Colonic mucosa (tissue), 4 donors: ENCODE measurements at places on chromosomes 12 and 14. TPM values are rescaled to one million over a fixed set of nuclear protein-coding genes. Genes with fewer than 3 reads are reported as not detected.
A peak's percentile ranks its signal among the peaks of the same experiment; 100 is the strongest.

GRCh38 chr12:123952037-123952436 is 20.6 kb downstream of the CCDC92 start:
- no peak overlapping the region for H3K4me3 ChIP-seq
- no peaks in the 10 kb centered on the region for H3K36me3 ChIP-seq
- no peaks in the 10 kb centered on the region for H3K27me3 ChIP-seq
- H3K27ac ChIP-seq = no peak overlapping the region
- no peak for DNase-seq

Gene PA2G4
- total RNA-seq = 155 TPM

DNA sequence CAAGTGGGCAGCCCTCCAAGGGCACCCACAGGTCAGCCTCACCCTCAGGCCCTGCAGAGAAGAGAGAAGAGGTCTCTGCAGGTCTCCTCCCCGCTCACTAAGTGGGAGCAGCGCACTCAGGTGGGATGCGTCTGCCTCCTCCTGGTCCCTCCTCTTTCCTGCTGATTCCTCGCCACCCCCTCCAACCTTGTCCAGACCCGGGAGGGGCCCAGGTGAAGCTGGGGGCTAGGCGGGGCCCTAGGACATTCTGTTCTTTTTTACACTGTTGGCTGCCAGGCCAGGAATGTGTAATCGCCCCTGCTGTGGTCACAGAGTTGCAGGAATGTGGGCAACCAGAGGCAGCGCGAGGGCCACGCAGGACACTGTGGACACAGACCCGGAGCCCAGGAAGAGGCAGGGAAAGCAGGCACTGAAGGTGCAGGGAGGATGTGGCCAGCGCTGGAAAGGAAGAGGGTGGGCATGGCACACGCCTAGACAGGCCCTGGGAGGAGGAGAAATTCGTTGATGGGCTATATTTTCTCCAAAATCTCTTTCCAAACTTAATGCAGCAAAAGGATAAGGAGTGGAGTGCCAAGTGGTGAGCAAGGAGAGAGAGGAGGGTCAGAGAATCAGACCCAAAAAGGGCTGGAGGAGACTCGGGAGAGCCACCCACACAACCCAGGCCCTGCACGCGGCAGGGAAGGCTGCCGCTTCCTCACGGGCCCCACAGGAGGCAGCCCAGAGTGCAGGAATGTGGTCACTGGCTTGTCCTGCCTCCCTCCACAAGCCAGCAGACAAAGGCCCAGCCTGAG is 911 bp upstream of the SCNN1A start:
- peak overlapping the region; percentile 0 for H3K4me3 ChIP-seq
- H3K36me3 ChIP-seq = no peaks in the 10 kb centered on the region
- peaks cover 11% of the 10 kb centered on the region for H3K4me1 ChIP-seq
- DNase-seq = peak; percentile 65
- H3K27me3 ChIP-seq = no peaks in the 10 kb centered on the region

Gene GLT1D1
- 0.17 TPM for total RNA-seq

GRCh38 chr14:72014486-72014885 is 82.3 kb downstream of the RGS6 start:
- H3K27ac ChIP-seq = no peak overlapping the region
- H3K27me3 ChIP-seq = no peaks in the 10 kb centered on the region
- H3K36me3 ChIP-seq = no peaks in the 10 kb centered on the region

DNA sequence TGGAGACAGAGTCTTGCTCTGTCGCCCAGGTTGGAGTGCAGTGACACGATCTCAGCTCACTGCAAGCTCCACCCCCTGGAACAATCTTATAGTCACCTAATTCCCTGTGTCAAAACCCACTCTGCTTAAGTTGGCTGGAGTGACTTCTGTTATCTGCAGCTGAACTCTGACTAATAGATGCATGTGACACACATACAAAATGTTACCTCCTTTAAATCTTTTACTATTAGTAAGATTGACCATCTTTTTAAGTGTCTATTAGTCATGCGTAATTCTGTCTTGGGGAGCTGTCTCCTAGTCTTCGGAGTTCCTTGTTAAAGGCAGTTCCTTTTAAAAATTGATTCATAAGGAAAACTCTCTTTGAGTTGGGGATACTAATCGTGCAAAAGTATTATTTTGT is 7.4 kb downstream of the IFI27L1 start:
- no peak overlapping the region for H3K4me3 ChIP-seq
- no peak overlapping the region for H3K27ac ChIP-seq
- H3K4me1 ChIP-seq = no peaks in the 10 kb centered on the region
- no peaks in the 10 kb centered on the region for H3K27me3 ChIP-seq
